Activated T-helper 1 cell treated with anti-CD3 and anti-CD28 coated beads, Interleukin-12 subunit alpha, Interleukin-12 subunit beta, Interleukin-2, Interleukin-4 antibody, amounts not matched to agents 30 ng/mL and 10 ng/mL and 1 ng/mL, durations not matched to agents 14 hours and 24 hours and 36 hours (primary cell): ENCODE measurements at places on chromosomes 13 and 19.

DNA sequence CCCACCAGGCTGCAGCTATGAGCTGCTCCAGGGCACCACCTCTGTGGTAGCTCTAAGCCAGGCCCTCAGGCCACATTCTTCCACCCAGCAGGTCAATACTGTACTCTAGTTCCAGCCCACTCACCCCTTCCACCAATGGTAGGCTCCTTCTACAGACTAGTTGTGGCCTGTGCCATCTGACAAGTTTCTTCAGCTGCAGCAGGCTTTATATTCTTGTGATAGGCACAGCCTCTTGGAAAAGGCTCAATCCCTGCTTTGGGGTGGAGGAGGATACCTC, 8.5 kb downstream of the MICU2 start:
- no peak for DNase-seq

- DNase-seq: no peak
Observed at GRCh38 chr13:49521224-49521623, 25.5 kb downstream of the PHF11 start.

GRCh38 chr13:51913421-51914136, 51.8 kb downstream of the CCDC70 start:
- DNase-seq: no peak

GRCh38 chr13:111341886-111342285, 21.4 kb downstream of the TEX29 start:
- no peak for DNase-seq

DNA sequence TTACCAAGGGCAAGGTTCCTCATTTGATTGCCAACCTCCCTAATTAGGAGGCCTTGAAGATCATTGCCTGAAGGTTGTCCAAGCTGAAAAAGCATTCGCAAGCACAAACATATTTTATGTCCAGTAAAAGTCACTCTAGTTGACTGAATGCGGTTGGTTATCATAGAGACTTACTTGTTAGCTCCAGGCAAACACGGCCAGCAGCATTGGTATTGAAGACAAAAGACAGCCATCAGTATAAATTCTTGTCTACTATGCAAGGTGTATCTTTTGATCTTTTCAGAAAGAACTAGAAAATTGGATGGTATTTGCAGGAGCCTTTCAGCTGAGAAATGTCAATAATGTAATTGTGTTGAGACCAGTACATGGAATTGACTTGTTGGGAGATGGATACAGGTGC, 129.9 kb downstream of the GPC6 start:
- no peak for DNase-seq

GRCh38 chr19:18225702-18226468, at the start of gene PDE4C:
Gene PDE4C (minus strand): TSS chr19:18226438. CDS start chr19:18226415, 23 bp downstream.
- DNase-seq: no peak

GRCh38 chr13:42895776-42896175, 96.3 kb downstream of the EPSTI1 start:
- no peak for DNase-seq
